ENCODE measurements at places on chromosomes 16 and 17.

- DNase-seq = no peak
Observed at GRCh38 chr16:15857724-15858560, 1.1 kb upstream of the MYH11 start.

GRCh38 chr17:57677858-57678257 lies 67.2 kb downstream of the CCDC182 start:
- no peak for DNase-seq

- no peak for DNase-seq
Observed at GRCh38 chr17:43308999-43309398, 75.2 kb upstream of the RNU2-1 start.

DNA sequence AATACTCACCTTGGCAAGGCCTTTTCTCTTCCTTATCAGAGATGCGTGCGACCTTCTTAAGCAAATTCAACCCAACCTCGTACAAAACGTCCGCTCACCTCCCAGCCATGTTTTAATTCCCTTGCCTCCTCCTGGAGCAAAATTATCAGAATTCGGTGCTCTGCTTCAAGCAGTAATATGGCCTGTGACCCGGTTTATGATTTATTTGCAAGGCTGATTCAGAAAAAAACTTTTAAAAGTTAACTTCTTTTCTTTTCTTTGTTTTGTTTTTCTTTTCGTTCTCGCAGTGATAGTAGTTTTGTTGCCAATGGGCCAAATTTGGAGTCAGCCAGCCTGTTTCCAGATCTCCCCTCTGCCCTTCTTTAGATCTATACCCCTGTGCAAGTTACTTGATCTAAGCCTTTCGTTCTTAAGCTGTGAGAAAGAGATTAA lies at the start of gene PHLPP2:
TSS of gene PHLPP2 (minus strand) at position 382 of the 432 bp plus-strand sequence. CDS start 9,906 bp downstream, outside the sequence.
- no peak for DNase-seq

DNA sequence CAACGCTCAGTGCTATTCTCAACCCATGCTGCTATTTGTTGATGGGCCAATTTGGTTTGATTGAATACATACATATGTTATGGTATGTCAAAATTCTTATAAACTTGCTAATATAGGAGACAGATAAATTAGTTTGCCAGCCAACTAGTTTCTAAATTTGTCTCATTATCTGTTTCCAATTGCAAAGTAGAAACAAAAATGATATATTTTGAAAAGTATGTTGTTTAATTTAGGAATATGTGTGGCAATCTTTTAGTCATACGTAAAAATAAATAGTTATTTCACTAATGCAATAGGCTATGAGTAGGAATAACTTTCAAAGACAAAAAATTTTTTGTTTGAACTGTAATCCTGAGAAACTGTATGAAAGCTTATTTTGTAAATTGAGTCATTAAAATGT lies 210.6 kb upstream of the KCNJ16 start:
- DNase-seq = no peak

DNA sequence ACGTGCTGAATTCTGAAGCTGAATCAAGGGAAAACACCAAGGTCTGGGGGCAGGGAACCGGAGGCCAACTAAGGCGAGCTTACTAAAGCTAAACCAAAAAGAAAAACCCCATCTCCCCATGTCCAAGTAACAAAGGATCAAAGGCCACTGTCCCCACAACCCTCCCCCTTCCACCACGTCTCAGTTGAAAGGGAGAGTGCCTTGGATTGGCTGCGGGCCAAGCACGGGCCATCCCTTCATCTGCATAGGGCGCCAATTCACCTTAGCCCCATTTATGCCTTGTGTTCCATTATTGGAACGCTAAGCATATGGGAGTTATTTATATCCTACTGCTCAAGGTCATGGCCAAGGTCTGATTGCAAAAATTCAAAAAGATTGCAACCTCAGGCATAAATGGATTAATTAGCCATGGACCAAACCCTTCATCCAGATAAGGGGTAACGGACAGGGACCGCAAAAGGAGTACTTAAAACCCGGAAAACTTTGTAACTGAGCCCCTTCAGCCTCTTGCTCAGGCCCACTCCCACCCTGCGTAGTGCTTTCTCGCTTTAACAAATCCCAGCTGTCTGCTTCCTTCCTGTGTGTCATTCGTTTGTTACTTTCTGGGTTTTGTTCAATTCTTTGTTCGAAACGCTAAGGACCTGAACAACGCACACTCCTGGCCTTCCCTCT lies 740 bp upstream of the ATP6V0D1 start:
- DNase-seq = peak; percentile 68
